ENCODE measurements at places on chromosomes 2 and 18. TPM values are rescaled to one million over a fixed set of nuclear protein-coding genes. Genes with fewer than 3 reads are reported as not detected.

ANKRD36C gene
- total RNA-seq, result 38.4 TPM

EPB41L3 gene
- total RNA-seq, result 40.9 TPM

DNA sequence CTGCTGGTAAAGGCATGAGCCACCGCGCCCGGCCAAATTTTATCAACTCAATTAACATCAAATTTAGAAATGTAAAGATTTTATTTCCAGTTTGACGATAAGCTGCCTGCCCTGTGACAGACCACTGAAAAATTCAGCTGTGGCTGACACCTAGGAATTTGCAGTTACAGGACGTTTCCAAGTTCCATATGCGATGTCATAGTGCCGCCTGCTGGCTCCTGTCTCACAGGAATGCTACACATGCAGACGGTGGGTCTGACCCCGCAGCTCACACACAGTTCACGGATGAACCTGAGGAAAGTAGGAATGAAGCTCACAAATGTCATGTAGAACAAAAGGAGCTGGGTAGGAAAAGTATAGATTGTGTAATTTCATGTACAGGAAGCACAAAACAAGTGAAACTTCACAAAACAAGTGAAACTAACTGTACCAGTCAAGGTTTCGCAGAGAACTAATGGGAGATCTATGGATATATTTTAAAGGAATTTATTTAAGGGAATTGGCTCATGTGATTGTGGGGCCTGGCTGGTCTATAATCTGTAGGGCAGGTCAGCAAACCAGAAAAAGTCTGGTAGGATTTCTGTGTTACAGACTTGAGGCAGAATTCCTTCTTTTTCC, 13.2 kb upstream of the SEH1L start:
- peak; percentile 70 for DNase-seq

DNA sequence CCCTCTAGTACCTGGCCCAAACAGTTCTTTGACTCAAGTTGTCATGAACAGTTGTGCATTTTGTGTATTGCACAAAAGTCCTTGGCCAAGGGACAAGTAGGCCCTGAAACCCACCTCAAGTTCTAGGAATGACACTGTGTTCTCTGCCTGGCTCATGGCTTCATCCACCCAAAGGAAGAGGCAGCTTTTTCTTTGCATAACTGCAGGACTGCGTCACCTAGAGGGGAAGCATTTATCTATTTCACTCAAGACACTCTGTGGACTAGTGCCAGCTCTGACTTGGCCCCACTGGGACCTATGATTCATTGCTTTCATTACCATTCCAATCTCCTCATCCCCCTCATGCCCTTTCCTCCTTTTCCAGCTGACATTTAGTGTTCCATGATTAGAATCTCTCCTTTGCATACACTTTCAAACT, 119.3 kb upstream of the SIX2 start:
- DNase-seq, result peak; percentile 74

DNA sequence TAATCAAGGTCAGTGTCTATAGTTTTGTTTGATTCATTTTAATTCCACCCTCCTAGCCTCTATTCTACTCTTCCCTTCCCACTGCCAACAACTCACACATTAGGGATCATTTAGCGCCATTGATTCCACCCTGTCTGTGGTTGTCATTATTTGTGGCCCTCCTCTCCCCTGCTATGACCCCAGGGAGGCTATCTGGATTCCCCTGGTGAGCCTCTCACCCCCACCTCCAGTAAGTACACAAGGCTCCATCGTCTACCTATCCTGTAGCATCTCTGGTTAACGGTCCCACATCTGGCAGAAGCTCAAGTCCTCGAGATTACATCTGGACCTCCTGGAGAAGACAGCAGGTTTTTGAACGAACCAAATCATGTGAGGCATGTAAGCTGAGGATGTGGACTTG, 27.4 kb downstream of the UPP2 start:
- no peak for DNase-seq

DNA sequence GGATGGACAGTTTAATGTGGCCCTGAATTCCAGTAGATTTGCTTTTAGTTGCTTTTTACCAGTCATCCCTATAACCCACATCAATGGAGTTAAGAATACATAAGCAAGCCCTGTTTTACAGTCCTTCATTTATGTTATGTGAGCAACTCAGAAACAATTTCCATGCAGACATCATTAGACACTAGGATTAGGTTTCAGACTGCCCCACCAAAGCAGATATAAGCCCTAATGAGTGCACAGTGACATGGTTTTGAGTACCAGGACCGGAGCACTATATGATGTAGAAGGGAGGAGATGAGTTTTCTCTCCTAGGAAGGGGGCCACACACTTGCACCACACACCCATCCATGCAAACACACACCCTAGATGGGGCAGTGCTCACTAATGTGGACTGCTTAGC, 15.5 kb downstream of the KCNS3 start:
- DNase-seq, result no peak

DNA sequence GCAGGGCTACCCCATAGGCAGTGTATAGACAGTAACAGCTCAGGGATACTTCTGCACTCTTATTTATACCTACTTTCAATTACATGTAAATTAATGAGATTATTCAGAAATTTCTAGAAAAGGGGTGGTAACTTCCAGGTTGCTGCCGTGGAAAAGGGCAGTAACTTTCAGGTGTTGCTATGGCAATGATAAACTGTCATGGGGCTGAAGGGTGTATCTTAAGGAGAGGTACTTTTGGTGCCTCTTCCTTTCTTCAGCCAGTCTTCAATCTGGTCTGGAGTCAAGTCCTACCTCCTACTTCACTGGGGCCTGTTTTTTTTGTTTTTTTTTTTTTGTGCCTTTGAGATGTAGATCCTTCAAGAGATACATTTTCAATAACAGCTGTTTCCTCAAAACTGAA, 35.2 kb upstream of the DNAJC10 start:
- DNase-seq, result no peak

CPLX4 gene
- total RNA-seq, result not detected

DNA sequence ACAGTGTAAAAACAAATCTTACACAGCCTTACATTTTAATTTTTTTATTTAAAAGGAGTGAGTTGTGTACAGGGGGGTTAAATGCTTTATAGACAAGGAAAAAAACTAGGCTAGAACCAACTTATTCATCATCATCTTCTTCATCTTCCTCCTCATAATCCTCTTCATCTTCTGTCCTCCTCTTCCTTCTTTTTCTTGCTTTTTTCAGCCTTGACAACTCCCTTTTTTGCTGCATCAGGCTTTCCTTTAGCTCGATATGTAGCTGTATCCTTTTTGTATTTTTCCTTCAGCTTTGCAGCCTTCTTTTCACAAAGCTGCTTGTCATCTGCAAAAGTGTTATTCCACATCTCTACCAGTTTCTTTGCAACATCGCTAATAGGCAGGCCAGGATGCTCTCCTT, 113.6 kb upstream of the SP5 start:
- DNase-seq, result no peak
